ENCODE measurements at places on chromosomes 5 and 9. TPM values are rescaled to one million over a fixed set of nuclear protein-coding genes. Genes with fewer than 3 reads are reported as not detected.

- DNase-seq: no peak
- H3K27ac ChIP-seq: no peak overlapping the region
- no peaks in the 10 kb centered on the region for H3K36me3 ChIP-seq
- H3K4me3 ChIP-seq: no peak overlapping the region
- no peaks in the 10 kb centered on the region for H3K4me1 ChIP-seq
- no peaks in the 10 kb centered on the region for H3K27me3 ChIP-seq
Measured at GRCh38 chr9:110932863-110933262, 105.4 kb downstream of the LPAR1 start.

GRCh38 chr5:122327110-122327509 lies 15.1 kb downstream of the SNCAIP start:
- DNase-seq: no peak
- no peak overlapping the region for H3K4me3 ChIP-seq
- H3K36me3 ChIP-seq: no peaks in the 10 kb centered on the region
- no peaks in the 10 kb centered on the region for H3K27me3 ChIP-seq
- no peaks in the 10 kb centered on the region for H3K4me1 ChIP-seq

The PCDHB8 gene
- not detected for total RNA-seq

The CDKN2A gene
- total RNA-seq: 1.5 TPM

All from activated naive CD8-positive, alpha-beta T cell treated with anti-CD3 and anti-CD28 coated beads for 36 hours (primary cell).